Right lobe of liver (tissue), 6 donors: ENCODE measurements at places on chromosomes 2 and 18.

- no peak for DNase-seq
Observed at GRCh38 chr2:156129227-156129626, 203.3 kb downstream of the NR4A2 start.

- no peak for DNase-seq
Observed at GRCh38 chr2:234422273-234422732, 74.6 kb downstream of the ARL4C start.

- no peak for DNase-seq
Observed at GRCh38 chr2:8162552-8162951, 519.3 kb upstream of the ID2 start.

DNA sequence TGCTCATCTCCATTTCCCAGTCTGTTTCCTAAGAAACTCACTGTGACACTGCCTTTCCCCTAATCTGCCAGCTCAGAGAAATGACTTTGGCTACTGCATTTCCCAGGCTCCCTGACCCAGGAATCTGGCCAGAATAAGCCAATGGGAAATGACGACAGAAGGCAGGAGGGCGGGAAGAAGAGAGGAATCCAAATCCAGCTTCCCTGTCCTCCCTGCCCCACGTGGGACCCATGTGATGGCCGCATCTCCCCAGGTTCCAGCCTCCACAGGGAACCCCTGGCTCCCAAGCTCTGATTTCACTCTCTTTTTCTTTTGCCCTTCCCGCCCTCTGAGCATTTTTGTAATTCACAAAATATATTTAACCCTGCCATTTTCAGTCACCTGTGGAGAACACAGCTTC is 37.8 kb upstream of the RAB12 start:
- DNase-seq = no peak

GRCh38 chr18:59456657-59457056 is 97.6 kb upstream of the LMAN1 start:
- no peak for DNase-seq

DNA sequence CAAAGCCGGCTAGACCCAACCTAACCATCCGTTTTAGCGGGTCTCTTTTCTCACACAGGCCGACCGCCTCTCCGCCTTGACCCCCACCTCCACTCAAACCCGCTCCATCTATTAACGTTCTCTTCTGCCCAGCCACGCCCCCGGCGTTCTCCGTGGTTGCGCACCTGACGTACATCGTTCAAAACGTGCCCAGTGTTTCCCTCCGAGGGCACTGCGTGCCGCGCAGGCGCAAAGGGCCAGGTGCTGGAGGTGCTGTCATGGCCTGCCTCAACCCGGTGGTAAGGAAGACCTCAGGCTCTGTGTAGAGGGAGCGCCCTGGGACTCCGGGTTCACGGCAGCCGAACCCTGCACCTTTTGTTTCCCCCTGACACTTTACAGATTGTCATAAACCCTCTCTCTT is at the start of gene GTF2A1L:
Gene GTF2A1L, plus strand, starts transcription at position 239 of the 400 bp plus-strand sequence. Its CDS starts 19 bp downstream, at position 258.
- no peak for DNase-seq

DNA sequence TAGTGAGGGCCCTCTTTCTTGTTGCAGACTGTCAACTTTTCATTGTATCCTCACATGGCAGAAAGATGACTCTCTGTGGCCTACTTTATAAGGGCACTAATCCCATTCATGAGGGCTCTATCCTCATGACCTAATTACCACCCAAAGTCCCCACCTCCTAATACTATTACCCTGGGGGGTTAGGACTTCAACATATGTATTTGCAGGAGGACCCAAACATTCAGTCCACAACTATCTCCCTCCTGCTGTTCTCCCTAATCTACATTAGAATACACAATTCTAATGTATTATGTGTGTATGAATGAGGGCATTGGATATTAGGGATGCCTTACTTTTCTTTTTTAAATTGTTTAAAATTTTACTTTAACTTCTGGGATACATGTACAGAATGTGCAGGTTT is 246.0 kb upstream of the TANK start:
- no peak for DNase-seq

DNA sequence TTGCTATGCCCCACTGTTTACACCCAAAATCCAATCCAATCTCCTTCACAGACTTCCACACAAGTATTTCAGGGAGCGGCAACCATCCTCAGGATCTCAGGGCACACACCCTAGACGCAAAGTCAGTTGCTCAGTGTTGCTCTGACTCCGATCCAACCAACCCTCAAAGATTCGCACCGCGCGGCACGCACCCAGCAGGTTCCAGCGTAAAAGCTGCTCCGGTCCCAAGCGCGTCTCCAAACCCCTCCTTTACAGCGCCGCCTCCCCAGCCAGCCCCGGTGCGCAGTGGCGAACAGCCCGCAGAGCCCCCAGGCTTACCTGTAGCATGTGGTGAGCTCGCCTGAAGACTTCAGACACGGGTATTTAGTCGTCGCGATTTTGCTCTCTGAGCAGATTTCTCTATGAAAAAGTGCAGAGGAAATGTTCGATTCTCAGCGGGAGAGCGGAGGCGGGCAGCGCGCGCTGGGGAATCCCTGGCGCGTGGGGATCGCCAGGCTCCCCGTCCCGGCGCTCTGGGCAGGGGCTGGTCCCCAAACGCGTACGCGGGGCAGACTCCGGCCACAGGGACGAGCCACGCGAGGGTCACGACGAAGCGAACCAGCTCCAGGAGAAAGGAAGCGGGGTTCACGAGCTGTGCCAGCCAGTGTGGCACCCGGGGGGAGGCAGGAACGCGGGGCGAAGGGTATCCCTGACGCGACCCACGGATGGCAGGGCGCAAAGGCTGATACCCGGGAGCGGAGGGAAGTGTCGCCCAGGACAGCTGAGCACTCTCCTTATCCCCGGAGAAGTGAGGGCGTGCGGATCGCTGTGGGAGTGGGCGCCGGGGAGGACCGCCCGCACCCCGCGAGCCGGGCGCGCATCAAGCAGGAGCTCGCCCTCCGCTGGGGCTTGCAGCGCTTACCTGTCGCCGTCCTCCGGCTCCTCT is 650 bp downstream of the CCBE1 start:
- DNase-seq = no peak

DNA sequence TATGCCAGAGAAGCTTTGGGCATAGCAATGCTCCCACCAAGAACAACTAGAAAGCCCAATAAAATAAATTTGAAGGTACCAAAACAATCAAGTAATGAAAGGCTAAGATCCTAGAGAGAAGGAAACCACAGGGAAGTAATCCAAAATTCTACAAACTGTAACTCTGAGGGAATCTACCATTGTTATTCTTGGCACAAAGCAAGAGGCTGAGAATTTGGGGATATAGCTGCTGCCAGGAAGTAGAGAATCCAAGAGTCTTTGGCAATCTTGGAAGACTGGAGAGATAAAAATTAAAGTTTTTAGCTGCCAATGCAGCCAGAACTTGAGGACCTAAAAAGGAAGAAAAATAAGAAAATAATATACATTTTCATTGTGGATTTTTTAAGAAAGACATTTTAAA is 68.5 kb downstream of the PIGN start:
- DNase-seq = no peak

DNA sequence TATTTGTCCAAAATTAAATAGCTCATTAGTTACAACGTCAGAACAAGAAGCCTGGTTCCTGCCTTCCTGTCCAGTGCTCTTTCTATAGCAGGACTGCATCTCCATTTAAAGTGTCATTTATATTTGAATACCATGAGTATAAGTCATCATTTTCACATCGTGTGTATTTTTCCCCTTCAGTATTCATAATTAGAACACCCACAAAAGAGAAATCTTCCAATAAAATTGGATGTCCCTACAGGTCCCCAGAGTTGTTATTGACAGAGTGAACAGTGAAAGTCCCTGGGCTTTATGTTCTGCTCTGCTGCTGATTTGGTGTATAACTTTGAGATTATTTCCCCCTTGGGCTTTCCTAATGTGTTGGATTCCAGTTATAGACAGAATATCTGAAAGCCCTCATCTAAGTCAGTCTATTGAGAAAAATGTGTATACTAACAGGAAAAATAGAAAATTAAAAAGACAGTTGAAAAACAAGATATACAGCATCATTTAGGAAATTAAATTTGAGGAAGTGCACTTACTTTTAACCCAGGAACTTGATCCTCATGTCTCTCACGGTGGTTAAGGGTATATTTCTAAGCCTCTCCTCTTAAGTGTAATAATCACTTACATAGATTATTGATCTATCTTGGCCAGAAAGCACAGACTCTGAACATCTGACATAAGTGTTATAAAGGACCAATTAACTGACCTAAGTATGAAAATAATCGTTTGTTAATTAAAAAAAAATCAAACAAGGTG is 15.2 kb upstream of the REV1 start:
- DNase-seq = no peak

- peak; percentile 42 for DNase-seq
Observed at GRCh38 chr2:134189009-134189720, 64.7 kb upstream of the MGAT5 start.

DNA sequence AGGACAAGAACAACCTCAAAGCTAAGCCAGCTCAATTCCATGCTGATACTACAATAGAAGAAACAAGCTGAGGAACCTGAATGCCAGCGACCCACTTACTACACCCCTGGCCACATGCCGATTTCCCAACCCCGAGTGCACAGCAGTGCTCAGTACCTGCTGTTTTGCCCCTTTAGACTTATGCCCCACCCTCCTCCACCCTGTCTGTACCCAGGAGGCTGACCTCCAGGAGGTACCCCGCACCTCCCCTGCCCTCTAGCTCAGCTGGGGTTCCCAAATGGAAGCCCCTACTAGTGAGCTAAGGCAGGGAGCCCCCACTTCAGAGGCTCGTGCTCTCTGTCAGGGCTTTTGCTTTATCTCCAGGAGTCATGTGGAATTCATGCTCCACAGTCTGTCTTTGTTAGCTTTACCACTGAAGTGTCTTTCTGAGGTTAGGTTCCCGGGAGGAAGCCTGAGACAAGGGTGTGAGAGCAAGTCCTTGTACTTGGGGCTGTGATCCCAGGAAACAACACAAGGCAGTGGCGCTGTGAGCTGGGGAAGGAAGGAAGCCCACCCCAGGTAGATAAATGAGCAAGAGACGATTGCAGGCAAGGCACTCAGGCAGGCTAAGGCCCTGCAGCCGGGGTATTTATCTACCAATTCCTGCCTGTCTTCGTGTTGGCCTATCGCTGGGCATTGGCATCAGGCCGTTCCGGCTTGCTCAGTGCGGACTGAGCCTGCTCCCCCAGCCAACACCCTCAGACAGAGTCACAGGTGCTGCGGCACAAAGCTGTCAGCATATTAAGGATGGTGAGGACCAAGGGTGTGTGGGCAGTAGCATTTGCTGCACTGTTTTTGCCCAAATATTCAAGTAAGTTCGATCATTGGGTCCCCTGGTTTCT is 220.5 kb downstream of the CYP26B1 start:
- DNase-seq = no peak

- no peak for DNase-seq
Observed at GRCh38 chr2:44450082-44450481, 88.3 kb downstream of the CAMKMT start.

- no peak for DNase-seq
Observed at GRCh38 chr2:81940266-81940955, 1635.9 kb upstream of the LRRTM1 start.

DNA sequence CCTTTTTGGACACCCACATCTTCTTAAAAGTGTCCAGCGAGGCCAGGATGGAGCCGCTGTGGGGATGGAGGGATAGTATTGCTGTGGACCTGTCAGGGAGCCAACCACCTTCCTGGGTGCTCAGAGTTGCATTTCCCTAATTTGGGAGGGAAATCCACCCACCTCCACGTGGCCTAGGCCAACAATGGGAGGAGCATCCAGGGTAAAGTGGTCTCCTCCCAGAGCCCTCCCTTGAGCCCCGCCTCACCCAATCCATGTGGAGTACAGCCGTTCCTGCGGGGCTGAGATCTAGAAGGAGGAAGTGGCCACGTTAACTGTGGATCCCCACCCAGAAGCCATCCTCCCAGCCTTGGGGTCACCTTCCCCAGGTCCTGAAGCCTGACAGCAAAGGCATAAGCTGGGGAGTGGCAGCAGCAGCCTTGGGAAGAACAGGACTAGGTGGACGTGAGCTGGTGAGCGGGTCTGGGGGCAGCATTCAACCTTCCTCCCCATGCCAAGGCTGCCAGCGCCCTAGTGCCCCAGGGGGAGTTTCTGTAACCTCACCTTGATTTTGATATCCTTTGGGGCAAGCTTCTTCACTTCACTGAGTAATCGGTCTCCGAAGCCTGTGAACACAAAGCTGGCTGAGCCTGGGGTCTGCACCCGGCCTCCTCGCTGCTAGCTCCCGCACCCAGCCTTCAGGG is 6.8 kb downstream of the ACTR1B start:
- DNase-seq = no peak

DNA sequence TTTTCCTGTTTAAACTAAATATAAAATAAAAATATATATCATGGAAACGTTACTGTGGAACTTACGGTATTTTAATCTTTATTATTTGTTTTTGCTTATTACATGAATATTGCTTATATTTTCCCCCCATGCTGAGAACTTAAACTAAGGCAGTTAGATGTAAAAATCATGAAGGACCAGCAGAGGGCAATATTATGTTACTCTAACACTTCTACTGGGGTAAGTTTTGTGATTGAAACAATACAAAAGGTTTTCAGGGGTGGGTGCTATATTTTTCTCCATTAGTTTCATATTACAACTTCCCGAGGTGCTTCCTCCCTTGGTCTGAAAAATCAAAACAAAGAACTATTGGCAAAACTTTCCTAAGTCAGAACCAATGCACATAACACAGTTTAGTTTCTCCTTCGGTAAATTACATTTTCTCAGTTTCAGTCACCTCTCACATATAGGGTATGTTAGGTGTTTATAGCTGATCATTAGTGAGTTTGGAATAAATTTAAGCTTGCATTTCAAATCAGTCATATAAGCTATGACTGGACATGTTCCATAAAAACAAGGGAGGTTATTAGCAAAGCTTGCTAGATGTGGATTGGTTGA is 54.8 kb downstream of the ZNF407 start:
- no peak for DNase-seq

DNA sequence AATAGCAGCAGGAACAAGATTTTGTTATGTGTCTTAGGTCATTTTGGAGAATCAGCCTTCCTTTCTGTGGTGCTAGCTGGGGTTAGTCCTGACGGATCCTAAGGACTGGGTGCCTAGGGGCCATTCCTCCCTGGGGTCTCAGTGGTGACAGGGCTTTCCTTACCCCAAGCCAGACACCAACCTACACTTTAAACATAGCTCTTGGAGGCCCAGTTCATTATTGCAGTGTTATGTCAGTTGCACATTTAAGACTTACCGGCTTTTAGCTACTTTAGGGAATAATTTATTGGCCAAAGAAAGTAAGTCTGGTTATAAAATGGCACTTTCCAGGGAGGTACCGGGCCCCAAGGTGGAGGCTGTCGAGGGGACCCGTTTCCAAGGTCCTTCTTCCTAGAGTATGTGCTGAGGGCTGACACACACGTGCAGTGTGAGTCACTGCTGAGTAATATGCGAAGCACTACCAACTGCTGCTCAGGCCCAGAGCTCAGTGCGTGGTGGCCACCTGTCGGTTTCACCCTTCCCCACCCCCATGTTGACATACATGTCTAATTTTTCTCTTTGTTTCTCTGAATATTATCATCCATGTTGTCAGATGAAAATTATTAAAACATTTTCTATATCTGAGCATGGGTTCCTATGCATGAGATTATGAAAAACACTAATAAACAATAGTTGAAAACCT is 37.0 kb upstream of the GRHL1 start:
- DNase-seq = no peak
